ENCODE measurements at places on chromosomes 5 and 9. TPM values are rescaled to one million over a fixed set of nuclear protein-coding genes. Genes with fewer than 3 reads are reported as not detected.
A peak's percentile ranks its signal among the peaks of the same experiment; 100 is the strongest.

- DNase-seq: no peak
Observed at GRCh38 chr9:133249337-133249736, 25.7 kb downstream of the ABO start.

DNA sequence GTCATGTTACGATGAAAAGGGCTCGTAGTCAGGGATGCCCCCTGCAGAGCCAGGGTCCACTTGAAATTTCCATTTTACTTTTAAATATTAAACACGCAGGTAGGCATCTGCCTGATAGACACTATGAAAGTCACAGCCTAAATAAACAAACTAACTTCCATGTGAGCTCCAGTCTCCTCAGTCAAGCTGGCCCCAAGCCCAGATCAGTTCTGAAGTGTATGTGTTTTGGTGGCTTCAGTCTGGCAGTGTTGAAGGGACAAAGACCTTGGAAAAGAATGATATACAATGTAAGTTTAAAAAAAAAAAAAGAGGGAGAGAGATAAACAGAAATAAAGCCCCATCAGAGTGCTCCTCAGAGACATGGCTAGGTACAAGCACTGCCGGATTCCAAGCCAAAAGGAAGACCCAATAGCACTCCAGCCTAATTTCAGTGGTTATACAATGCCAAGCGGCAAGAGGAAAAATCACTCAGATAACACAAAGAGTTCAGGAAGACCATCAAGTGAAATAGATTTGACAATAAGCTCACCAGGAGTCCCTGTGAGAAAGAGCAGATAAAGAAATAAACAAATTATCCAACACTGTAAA, 181.0 kb downstream of the BNC2 start:
- DNase-seq: no peak

The FLT4 gene
- total RNA-seq: 0.75 TPM

The AFAP1L1 gene
- total RNA-seq: 239 TPM

The OR1J2 gene
- total RNA-seq: not detected

- peak; percentile 82 for DNase-seq
Observed at GRCh38 chr5:153400931-153401330, 89.5 kb upstream of the GRIA1 start.

- DNase-seq: no peak
Observed at GRCh38 chr5:111582451-111582850, 70.1 kb upstream of the STARD4 start.

GRCh38 chr9:72041369-72041768, 19.0 kb downstream of the C9orf57 start:
- no peak for DNase-seq

DNA sequence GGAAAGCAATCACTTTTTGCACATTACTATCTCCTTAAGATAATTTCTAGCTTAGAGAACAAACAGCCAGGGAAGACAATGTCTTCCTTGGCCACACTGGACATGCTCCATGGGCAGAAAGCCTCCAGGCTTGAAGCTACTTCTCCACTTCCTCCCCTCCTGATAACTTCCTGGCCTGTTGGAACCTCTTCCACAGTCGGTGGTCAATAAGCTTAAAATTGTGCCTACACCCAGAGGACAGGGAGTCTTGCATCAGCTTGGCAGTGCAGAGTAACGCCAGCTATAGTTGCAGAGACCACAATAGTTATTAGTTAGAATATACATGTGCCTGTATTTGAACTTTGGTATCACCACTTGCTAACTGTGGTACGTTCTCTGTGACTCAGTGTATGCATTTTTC, 58.1 kb upstream of the ABCA1 start:
- no peak for DNase-seq

GRCh38 chr5:174559141-174559540, 165.2 kb upstream of the MSX2 start:
- DNase-seq: no peak

GRCh38 chr5:1930501-1930879, 47.8 kb upstream of the IRX4 start:
- DNase-seq: no peak

The OMD gene
- total RNA-seq: not detected

DNA sequence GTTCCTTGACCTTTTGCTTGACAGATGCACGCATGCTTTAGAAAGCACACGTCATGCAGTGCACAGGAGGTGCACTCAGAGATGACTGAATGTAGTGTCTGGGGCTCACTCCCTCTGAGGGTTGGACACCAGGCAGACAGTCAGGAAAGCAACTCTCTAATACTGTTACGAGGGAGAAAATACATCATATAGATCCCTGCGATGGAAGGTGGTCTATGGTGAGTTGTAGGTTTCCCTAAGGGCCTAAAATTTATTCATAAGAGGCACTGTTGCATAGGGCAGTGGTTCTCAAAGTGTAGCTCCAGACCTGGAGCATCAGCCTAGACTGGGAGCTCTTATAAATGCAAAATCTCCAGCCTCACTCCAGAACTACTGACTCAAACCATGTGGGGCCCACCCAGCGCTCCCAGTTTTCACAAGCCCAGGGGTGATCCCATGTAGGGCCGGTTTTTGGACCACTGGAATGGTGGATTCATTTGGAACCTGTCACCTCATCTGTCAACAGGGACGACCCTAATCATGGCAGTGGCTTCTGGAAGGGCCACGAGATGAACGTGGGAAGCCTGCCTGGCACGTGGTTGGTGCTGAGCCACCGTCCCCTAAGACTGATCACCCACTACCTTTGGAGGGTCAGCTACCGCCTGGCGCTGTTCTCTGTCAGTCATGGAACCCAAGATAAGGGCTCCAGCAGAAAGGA, 16.8 kb upstream of the PHF19 start:
- no peak for DNase-seq

The SHISAL2B gene
- total RNA-seq: not detected

- DNase-seq: peak; percentile 30
Observed at GRCh38 chr9:75238311-75238976, 150.1 kb downstream of the OSTF1 start.

GRCh38 chr9:35923927-35924763, 14.9 kb downstream of the SPAAR start:
- DNase-seq: peak; percentile 91

The CRB2 gene
- not detected for total RNA-seq

GRCh38 chr5:169746147-169746694, 109.1 kb downstream of the DOCK2 start:
- DNase-seq: no peak

The BARHL1 gene
- total RNA-seq: not detected

The RXFP3 gene
- not detected for total RNA-seq

The NR2F1-AS1 gene
- total RNA-seq: 3.2 TPM

GRCh38 chr9:115340314-115340713, 222.4 kb upstream of the TNC start:
- DNase-seq: no peak

DNA sequence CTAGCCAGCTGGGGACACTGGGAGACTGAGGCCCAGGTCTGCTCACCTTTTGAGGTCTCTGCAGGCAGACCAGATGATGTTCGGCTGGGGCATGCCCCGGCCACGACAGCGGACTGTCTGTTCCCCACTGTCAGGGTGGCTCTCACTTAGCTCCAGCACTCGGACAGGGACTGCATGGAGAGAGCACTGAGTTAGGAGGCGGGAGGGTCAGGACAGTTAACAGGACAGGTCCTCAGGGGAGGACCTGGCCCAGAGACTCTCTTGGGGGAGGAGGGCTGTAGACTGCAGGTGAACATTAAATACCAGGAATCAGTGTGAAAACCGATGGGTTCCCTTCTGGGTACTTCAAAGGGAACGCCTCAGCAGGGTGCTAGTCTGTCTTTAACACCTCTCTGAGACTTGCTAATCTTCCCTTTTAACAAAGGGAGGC, 25.1 kb downstream of the PDGFRB start:
- DNase-seq: no peak

The SET gene
- total RNA-seq: 394 TPM

The FABP6 gene
- total RNA-seq: not detected

DNA sequence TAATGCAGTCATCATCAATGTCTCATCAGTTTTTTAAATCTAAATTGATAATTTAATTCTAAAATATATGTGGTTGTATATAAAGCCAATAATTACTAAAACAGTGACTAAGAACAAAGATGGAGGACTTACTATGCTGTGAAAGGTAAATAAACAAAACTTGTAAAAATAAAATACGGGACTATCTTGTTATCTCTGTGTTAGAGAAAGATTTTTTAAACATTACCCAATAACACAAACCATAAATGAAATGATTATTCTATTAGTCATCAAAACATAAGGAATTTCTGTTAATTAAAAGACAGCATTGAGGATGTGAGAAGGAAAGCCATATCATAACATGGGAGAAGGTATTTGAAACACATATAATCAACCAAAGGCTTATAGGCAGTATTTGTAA, 226.2 kb upstream of the SMC2 start:
- DNase-seq: no peak

The COL5A1 gene
- total RNA-seq: 129 TPM

DNA sequence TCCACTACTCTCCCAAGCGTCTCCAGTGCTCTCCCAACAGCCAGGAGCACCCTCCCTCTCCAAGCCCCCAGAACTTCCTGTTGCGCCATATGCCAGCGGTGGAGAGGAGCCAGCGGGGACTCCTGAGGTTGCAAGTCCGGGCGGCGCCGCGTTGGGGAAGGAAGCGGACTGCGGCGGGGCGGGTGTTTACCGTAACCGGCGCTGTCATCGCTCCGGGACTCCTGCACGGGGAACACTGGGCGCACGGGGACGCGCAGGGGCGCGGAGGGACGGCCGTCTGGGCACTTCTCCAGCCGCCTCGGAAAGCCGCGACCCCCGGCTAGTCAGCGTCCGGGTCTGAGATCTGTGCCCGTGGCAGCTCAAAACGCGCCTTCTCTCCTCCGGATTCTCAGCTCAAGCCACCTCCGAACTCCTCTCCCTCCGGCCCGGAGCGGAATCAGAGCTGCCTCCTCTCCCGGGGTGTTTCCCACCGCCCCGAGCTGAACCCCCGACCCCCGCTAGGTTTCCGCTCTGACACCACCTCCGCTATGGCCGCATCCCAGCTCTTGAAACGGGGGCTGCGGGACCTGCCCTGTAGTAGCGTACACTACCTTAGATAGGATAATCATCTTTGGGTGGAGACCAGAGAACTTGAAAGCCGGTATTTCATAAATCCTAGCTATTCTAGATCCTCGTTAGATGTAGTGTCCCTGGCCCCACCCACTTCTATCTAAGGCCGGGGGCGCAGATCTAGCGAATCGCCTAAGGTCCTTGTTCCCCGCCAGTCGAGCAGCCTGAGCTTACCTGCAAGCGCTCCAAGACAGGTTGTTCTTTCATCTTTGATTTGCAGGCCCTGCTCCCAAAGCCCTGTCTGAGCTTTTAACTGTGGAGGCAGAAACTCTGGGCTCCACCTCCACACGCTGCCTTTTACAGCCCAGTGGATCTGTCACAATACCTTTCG, at the start of gene TRPM6:
TRPM6 (minus strand) TSS at position 881 of the 940 bp plus-strand sequence; CDS start at position 816, 65 bp downstream.
- peak; percentile 49 for DNase-seq

- peak; percentile 66 for DNase-seq
Observed at GRCh38 chr5:177553671-177554429, 513 bp downstream of the FAM193B start.

- no peak for DNase-seq
Observed at GRCh38 chr9:33952066-33952465, 96.6 kb downstream of the UBAP2 start.

DNA sequence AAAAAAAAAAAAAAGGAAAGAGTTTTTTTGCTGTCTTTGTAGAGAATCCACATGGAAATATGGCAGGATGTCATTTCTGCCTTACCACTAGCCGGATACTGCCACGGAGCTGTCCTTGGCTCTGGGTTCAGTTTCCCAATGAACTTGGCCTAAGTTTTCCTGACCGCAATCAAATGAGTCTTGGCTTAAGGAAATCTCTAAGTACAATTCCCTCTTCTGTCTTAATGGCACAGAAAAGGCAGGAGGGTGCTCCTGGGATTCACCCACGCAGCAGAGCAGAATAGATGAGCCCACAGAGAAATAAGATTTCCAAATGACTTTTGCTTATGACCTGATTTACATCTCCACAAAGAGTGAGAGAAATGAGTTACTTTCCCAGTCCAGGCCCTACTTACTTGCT, 284.0 kb upstream of the VLDLR start:
- DNase-seq: no peak

DNA sequence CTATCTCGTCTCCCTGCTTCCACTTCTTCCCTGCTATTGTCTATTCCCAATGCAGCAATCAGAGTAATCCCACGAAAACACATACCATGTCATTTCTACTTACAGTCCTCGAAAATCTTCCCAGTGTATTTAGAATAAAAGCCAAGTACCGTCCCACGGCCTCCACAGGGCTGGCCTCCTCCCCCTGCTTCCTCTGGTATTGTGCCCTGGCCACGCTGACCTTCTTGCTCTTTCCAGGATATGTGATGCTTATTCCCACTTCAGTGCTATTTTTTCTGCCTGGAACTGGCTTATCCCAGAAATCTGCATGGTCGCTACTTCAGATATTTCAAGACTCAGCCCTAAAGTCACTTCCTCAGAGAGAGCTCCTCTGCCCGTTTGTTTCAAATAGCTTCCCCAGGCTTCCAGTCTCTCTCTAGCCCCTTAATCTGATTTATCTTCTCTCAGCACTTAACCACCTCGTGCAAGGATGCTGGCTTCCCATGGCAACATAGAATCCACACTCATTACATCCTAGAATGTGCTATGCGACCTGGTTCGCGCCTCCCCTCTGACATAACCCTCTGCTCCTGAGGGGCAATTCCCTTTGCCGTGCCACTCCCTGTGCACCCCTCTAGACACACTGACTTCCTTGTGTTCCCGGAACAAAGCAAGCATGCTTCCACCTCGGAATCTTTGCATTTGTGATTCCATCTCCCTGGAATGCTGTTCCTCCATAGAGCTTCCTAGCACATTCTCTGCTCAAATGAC, 365.9 kb downstream of the ZSWIM6 start:
- no peak for DNase-seq

GRCh38 chr9:108119530-108120113, 630.1 kb upstream of the KLF4 start:
- DNase-seq: no peak

- DNase-seq: peak; percentile 38
Observed at GRCh38 chr9:125240649-125240999, 519 bp downstream of the HSPA5 start.

- peak; percentile 81 for DNase-seq
Observed at GRCh38 chr9:90020276-90020871, 415.6 kb downstream of the GADD45G start.

DNA sequence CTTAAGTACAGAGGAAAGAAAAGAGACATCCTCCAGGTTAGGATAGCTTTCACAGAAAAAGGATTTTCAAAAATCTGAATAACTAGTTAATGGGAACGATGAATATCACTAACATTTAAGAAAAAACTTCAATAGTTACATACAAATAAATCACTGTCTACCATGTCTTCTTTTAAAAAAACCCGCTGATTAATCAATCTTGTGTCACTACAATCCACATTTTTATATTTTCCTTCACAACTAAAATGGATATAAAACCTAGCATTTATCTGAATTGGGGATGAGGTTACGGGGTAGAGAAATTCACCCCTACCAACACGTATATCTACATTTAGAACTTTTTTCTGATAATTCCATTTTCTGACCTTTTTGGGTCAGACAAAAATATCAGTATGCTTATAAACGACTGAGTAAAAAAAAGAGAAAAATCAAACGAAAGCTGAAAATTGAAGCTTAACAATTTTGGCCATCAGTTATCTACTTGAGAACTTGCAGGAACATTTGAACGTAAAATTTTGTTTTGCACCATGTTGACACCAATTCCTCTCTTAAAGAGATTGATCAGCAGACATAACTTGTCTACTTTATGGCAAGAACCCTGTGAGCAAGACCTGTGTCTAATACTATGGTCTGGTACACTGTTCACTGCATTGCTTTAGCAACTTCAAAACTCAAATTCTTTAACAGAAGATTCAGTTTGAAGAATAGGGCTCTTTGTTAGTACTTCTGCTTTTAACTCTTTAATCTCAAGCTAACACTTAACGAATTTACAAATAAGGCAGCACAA, 4.8 kb downstream of the NR3C1 start:
- peak; percentile 24 for DNase-seq

The TMEM215 gene
- not detected for total RNA-seq

The KCNT1 gene
- total RNA-seq: 0.16 TPM

- DNase-seq: no peak
Observed at GRCh38 chr5:175531361-175531760, 53.0 kb downstream of the SFXN1 start.
